ENCODE measurements at places on chromosomes 6 and 20. TPM values are rescaled to one million over a fixed set of nuclear protein-coding genes. Genes with fewer than 3 reads are reported as not detected.

Gene HAO1
- not detected for total RNA-seq

Gene KIF25
- total RNA-seq = not detected

Gene BHLHE23
- not detected for total RNA-seq

Gene SLC35F1
- total RNA-seq = 0.19 TPM

Gene LPA
- total RNA-seq = not detected
